Activated T-helper 1 cell treated with Interleukin-2 at 50 U/mL for 16 hours (primary cell): ENCODE measurements at places on chromosomes 12 and 14.

- no peak for DNase-seq
These were observed 164.9 kb downstream of the NAV3 start for GRCh38 chr12:77995436-77996167.

GRCh38 chr14:62409626-62410300 lies 635.5 kb downstream of the KCNH5 start:
- no peak for DNase-seq

DNA sequence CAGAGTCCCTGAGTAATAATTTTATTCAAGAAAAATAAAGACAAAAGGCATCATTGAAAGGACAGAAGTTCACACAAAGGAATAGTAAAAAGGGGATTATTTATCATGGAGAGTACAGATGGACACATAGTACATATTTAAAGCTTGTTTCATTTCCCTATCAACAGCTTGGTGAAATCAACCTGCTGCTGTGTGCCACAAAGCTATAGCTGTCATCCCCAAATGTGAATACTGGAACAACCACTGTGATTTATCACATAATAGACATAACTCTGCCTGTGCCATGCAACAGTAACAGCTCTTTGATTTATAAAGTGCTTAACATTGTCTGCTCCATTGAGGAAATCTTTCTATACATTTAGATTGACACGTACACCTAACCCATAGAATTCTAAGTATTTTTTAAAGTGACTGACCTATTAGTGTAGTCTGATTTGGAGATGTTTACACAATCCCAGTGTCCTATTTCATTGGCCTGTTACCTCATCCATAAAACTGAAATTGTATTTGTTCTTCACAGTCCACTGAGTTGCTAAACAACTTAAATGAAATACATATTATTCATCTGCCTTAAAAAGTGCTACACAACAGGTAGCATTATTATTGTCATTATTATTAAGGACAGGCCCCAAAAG lies 3.3 kb downstream of the NEMF start:
- DNase-seq = no peak

- DNase-seq = no peak
These were observed 41.9 kb downstream of the PKP2 start for GRCh38 chr12:32854716-32855115.

DNA sequence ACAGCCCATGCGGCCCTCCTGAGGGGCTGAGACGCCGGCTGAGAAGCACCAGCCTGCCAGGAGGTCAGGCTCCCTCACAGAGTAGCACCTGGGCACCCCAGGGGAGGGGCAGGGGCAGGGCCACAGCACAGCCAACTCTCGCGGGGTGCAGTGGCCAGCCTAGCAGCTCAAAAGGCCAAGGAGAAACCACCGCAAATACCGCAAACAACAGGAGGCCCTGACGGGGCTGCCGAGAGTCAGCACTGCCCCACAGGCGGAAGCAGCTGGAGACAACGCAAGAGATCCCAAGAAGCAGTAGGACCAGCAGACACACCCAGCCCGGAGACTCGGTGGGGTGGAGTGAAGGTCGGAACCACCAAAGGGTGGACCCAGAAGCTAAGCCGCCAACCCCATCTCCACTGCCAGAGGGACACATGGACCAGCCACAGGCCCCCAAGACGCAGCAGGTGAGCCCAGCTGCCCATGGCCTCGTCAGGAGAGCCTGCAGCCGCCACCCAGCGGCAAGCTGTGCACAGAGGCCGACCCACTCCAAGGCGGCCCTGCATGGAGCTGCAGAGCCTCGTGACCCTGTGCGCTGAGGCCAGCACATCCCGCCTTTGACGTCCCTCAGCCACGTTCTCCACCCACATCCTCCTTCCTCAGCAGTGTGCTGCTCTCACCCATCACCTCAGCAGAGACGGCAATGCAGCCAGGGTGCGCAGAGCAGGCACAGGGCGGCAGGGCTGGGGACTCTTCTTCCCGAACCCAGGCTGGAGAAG lies 31.7 kb upstream of the BTBD6 start:
- no peak for DNase-seq

- no peak for DNase-seq
These were observed 123.9 kb downstream of the SLC16A7 start for GRCh38 chr12:59719701-59720100.

- no peak for DNase-seq
These were observed 518.7 kb upstream of the MGAT4C start for GRCh38 chr12:86774841-86775388.

- DNase-seq = no peak
These were observed 26.0 kb upstream of the ATP2A2 start for GRCh38 chr12:110254971-110255540.

GRCh38 chr12:19992311-19992710 lies 376.0 kb upstream of the PDE3A start:
- no peak for DNase-seq

- DNase-seq = no peak
These were observed 404.4 kb downstream of the SLC6A15 start for GRCh38 chr12:84507956-84508850.

DNA sequence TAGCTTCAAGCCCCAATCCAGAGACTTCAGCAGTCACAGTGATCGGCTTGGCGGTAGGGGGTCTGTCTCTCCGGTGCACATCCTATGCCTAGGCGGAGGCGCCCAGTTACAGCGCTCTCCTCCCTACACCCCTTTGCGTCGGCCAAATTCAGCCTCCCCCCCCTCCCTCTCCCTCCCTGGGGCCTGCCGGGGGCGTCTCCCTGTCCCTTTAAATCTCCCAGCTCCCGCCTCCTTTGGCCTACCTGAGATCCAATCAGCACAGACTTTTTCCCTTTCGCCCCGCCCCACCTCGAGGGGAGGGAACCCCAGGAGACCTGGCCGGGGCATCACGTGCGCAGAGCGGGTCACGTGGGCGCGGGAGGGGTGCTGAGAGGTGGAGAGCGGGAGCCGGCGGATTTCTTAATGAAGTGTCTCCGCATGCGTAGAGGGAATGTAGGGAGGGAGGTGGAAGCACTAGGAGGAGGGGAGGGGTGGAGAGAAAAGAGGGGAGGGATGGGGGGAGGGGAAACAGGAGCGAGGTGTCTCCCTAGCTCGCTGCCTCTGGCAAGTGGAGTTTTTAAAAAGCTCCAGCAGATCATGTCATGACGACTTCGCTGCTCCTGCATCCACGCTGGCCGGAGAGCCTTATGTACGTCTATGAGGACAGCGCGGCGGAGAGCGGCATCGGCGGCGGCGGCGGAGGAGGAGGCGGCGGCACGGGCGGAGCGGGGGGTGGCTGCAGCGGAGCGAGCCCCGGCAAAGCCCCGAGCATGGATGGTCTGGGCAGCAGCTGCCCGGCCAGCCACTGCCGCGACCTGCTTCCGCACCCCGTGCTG lies at the start of gene HOXC13:
Gene HOXC13, plus strand, starts transcription at position 506 of the 815 bp plus-strand sequence. Its CDS starts 76 bp downstream, at position 582.
- no peak for DNase-seq

DNA sequence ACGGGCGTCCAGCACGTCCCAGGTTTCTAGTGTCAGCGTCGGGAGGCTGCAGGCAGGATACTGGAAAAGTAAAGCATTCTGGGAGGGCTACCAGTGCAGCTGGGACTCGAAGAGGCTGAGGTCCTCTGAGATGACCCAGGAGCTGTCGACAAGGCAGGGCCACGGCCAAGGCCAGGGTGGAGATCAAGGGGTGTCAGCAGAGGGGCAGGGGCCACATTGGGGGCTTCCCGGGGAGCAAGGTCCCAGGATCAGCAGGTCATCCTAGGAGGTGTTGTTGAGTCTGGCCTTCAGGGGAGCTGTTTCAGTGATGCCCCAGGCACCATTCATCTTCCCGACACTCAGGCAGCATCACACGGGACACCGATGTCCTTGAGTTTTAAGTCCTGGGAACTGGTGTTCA lies 377.8 kb upstream of the SFSWAP start:
- DNase-seq = no peak

DNA sequence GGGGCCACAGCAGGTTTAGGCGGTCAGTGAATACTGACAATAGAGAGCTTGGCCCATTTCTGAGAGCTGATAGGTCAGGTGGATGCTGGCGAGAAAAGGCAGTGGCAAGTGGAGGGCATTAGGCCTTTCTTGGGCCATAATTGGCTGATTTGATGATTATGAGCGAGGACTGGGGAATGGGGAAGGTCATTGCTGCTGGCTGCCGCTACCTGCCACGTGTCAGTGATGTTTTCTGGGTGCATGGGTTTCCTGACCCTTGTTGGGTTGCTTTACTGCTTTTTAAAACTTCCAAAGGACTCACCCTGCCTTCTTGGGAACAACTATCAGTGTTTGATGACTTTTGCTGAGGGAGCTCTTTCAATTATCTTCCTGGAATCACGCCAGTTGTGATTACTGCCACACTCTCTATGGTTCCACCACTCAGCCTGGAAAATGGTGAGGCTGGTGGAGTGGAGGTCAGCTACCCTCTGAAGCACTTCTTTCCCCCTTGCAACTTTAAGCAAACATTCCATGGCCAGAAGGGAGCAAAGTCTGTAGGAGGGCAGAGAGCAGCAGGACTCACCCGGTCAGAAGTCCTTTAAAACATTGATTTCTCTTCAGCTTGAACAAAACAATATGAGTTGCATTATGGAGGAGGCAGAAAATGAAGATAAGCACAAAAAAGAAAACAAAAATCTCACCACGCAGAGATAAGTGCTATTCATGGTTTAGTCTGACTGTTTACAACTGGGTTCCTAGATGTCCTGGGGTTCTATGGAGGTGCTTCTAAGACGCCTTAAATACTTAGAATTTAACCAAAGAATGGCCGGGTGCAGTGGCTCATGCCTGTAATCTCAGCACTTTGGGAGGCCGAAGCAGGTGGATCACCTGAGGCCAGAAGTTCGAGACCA lies 12.1 kb upstream of the SLC10A1 start:
- DNase-seq = no peak

- no peak for DNase-seq
These were observed 88.9 kb upstream of the FRMD6 start for GRCh38 chr14:51562816-51563215.

DNA sequence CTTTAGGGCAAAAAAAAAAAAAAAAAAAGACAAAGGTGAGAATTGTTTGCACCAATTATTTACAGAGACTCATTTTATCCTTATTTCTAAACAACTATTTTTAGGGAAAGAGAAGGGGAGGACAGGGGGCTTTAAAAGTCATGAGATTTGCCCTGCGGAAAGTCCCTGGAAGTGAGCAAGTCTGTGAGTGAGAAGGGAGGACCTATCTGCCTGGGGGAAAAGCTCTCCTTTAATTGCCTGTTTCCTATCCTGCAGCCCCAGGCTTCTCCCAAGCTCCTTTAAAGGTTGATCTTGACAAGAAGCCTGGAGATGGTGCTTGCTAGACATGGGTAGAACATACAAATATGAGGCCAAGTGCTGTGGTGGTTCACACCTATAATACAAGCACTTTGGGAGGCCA lies 8.3 kb upstream of the CHST11 start:
- DNase-seq = no peak

- DNase-seq = no peak
These were observed 736 bp upstream of the PHLDA1 start for GRCh38 chr12:76032043-76032981.

DNA sequence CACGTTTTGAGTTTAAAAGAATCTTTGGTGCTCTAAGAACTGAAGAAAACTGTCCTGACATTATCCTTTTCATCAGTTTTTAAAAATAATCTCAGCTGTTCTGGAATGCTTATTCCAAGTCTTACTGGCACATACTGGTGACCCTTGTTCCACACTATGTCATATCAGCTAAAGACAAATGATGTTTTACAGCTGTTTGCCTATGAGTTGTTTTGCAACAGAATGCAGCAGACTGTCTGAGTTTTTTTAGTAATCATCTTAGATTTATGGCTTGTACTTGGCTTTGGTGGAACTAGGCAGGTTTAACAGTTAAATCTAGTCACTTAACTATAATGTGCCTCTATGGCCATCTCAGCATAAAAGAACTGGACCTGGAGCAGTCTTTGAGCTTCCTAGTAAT lies 91.6 kb upstream of the GRIN2B start:
- no peak for DNase-seq
